ENCODE measurements at places on chromosomes 12 and 14. TPM values are rescaled to one million over a fixed set of nuclear protein-coding genes. Genes with fewer than 3 reads are reported as not detected.

The SLC4A8 gene
- total RNA-seq: 1.8 TPM

The ANKS1B gene
- 1.1 TPM for total RNA-seq

The SMCO2 gene
- total RNA-seq: not detected

The TAS2R7 gene
- total RNA-seq: not detected

The ST8SIA1 gene
- 1.0 TPM for total RNA-seq

The CLEC4C gene
- total RNA-seq: not detected

The SLC5A8 gene
- total RNA-seq: 0.06 TPM

The PLEKHD1 gene
- 0.18 TPM for total RNA-seq

The SRSF9 gene
- 143 TPM for total RNA-seq

- no peak for DNase-seq
Observed at GRCh38 chr12:47813511-47814196, 6.0 kb downstream of the HDAC7 start.

GRCh38 chr12:79020106-79020505 is 155.5 kb downstream of the SYT1 start:
- DNase-seq: no peak

DNA sequence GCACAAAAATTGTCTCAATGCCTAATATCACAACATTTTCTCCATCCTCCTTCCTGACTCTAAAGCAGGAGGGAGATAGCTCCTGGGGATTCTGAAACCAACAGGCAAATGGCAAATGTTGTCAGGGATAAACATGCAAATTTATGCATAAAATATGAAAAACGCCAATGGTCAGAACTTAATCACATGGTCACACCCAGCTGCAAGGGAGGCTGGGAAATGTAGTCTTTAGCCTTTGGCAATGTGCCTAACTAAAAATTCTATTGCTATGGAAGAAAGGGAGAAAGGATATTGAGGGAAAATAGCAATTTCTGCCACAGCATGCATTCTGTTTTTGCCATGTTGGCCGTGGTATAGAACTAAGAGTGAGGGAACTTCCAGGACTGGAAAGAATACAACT is 11.7 kb upstream of the OASL start:
- DNase-seq: no peak

GRCh38 chr14:35695072-35695471 is 114.0 kb downstream of the RALGAPA1 start:
- DNase-seq: no peak

DNA sequence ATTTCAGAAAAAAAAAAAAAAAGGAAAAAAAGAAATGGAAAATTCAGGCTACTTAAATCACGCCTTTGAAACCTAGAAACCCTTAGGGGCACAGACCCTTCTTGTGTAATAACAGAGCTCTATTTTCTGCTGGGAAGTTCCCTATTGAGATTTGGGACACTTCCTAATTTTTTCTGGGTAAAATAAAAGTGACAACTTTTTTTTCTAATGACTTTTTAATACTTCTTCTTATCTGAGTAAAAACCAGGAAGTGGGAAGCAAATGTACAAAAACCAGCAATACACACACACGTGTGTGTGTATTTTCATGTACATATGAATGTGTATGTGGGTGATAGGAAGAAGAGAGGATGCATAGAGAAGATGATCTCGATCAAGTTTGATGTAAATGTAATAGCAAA is 35.8 kb downstream of the ETV6 start:
- no peak for DNase-seq

DNA sequence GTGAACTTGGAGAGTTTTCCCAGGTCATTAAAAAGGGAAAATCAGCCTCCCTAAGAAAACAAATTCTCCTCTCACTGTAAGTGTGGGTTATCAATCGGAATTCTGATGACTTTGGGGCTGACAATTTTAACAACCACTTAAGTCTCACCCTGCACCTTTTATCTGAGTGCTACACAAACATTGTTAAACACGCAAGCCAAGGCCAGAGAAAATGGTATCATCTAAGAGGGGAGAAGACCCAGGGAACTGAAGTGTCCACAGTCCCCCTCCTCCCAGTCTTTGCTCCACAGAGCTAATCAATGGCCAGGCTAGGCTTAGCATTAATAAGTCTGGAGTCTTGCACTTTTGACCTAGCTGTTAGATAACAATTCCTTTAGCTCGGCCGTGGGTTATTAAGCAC is 51.7 kb upstream of the TBX5 start:
- no peak for DNase-seq

- DNase-seq: no peak
Observed at GRCh38 chr12:67543021-67543770, 105.3 kb upstream of the DYRK2 start.

DNA sequence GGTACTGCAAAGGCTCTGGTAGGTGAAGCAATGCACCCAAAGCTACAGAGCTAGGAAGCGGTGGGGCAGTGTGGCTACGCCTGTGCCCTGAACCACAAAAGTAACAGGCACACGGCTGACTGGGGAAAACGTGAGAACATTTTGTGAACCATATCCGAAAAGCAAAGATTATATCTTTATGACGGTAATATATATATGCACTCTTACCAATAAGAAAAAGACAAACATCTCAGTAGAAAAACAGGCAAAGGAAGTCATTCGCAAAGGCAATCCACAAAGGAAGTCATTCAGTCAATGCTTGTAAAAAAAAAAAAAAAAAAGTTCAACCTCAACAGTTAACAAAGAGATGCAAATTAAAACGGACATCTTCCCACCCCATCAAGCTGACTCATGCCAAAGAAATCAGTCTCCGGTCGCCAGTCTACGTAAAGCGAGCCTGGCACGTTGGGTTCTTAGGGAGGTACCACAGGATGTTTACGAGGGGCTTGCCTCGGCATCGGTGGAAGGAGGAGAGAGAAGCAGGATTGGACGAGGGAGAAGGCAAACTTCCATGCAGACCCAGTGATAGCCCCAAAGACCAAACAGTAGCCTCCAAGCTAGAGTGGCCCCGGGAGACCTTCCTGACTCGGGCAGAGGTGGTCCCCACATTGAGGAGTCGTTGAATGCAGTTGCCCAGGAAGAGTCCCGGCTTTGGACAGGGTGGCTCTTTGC is 39.4 kb upstream of the PPP2R5C start:
- DNase-seq: peak; percentile 83

- DNase-seq: peak; percentile 23
Observed at GRCh38 chr12:122842505-122843405, 7.5 kb downstream of the HIP1R start.

DNA sequence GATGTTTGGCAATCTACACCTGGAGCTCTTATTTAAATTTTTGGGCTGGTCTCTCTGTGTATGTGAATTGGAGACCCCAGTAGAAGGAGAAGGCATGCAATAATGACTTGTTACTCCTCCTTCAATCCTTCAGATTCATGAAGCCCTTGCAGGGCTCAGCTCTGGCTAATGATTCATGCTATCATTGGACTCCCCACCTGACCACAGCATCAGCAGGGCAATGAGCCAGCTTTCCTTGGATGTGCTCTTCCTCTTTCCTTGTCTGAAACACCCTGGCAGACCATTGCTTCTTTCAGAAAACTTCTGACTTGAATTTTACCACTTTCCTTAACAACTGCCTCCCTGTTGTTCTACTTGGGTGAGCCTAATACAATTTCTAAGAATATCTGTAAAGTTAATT is 1019.2 kb downstream of the AACS start:
- no peak for DNase-seq

GRCh38 chr12:67568055-67568454 is 80.5 kb upstream of the DYRK2 start:
- DNase-seq: no peak

DNA sequence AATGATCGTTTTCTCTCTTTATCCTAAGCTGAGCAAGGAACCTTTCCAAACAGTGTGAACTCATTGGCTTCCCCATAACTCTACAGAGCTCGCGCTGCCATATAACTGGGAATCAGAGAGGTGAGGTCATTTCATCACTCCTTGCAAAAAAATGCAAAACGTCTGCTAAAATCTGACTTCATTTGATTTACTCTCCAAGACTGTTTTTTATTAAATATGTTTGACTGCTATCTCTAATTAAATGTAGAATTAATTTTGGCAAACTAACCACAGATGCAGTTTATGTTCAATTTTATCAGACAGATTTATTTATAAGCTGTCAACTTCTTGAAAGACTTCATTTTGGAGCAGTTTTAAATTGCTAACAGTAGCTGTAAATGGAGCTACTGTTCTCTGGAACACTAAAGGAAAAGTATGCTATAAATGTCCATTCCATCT is 131.6 kb upstream of the SOX5 start:
- DNase-seq: no peak

- no peak for DNase-seq
Observed at GRCh38 chr12:124264089-124264795, 30.7 kb upstream of the RFLNA start.

Data from left colon (tissue), 2 donors.